Naive thymus-derived CD8-positive, alpha-beta T cell (primary cell): ENCODE measurements at places on chromosomes 4 and X.

DNA sequence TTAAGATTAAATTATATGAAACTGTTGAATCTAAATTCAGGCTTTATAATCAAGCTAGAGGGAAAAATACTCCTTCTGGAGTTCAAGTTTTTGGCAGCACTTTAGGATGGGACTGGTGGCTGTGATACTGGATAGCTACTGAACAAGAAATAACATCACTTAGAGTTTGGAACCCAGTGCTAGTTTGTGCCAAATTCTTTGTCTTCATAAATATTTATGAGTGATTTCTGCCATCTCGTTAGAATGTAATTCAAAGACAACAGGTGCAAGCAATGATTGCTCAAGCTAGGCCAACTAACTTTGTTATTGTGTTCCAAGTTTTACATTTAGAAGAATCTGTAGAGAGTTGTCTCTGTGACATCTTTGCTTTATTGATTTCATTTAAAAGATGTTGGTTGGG is 417.9 kb downstream of the FAT4 start:
- H3K27ac ChIP-seq = no peak overlapping the region
- no peaks in the 10 kb centered on the region for H3K36me3 ChIP-seq
- H3K4me3 ChIP-seq = no peak overlapping the region
- no peaks in the 10 kb centered on the region for H3K27me3 ChIP-seq
- no peak for DNase-seq

- peaks cover 27% of the 10 kb centered on the region for H3K27me3 ChIP-seq
- no peaks in the 10 kb centered on the region for H3K36me3 ChIP-seq
- no peak for DNase-seq
- H3K4me3 ChIP-seq = no peak overlapping the region
Measured at GRCh38 chr4:165382640-165383039, 3.8 kb downstream of the CPE start.

DNA sequence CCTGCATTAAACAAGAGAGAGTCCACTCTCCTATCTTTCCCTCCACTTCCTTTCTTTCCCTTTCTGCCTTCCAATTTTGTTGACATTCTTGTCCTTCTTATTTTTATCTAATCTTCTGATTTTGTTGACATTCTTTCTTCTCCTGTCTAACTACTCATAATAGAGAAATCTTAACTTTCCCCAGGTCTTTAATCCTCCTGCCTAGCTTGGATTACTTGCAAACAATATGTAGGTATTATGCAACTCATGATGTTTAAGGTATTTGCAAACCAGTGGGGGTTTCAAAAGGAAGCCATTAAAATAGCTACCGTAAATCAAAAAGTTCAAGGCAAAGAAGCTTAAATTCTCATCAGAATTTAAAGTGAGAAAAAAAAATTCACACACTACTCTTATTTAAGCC is 53.9 kb downstream of the PROM1 start:
- H3K4me1 ChIP-seq = no peaks in the 10 kb centered on the region
- H3K27ac ChIP-seq = no peak overlapping the region
- peaks cover 5% of the 10 kb centered on the region for H3K27me3 ChIP-seq
- no peak overlapping the region for H3K4me3 ChIP-seq

- no peak overlapping the region for H3K4me3 ChIP-seq
- peaks cover 2% of the 10 kb centered on the region for H3K27me3 ChIP-seq
- no peak for DNase-seq
- H3K36me3 ChIP-seq = no peaks in the 10 kb centered on the region
- H3K27ac ChIP-seq = no peak overlapping the region
- H3K4me1 ChIP-seq = peaks cover 2% of the 10 kb centered on the region
Measured at GRCh38 chr4:26056406-26056805, 142.4 kb downstream of the SMIM20 start.

GRCh38 chr4:8666581-8666980 is 74.0 kb downstream of the CPZ start:
- H3K4me1 ChIP-seq = no peaks in the 10 kb centered on the region
- no peak overlapping the region for H3K27ac ChIP-seq
- H3K36me3 ChIP-seq = no peaks in the 10 kb centered on the region
- H3K4me3 ChIP-seq = no peak overlapping the region
